MG63 (cell line): ENCODE measurements at places on chromosomes 13 and 19. TPM values are rescaled to one million over a fixed set of nuclear protein-coding genes. Genes with fewer than 3 reads are reported as not detected.

Gene ZNF611
- total RNA-seq: 5.3 and 5.5 TPM in 2 replicates

Gene C5AR2
- total RNA-seq: not detected in 2 replicates

Gene ZNF439
- 0.40 and 0.64 TPM in 2 replicates for total RNA-seq

Gene SOX1
- total RNA-seq: not detected in 2 replicates

Gene C19orf33
- total RNA-seq: not detected in 2 replicates

Gene NLRP9
- total RNA-seq: not detected in 2 replicates

Gene NMRK2
- not detected in 2 replicates for total RNA-seq

Gene FPR1
- total RNA-seq: not detected in 2 replicates

- DNase-seq: no peak
Observed at GRCh38 chr13:97582170-97582569, 148.2 kb downstream of the RAP2A start.

GRCh38 chr13:113471844-113472243, 18.6 kb upstream of the ADPRHL1 start:
- no peak for DNase-seq

- DNase-seq: no peak
Observed at GRCh38 chr13:80180740-80181355, 160.1 kb downstream of the SPRY2 start.

DNA sequence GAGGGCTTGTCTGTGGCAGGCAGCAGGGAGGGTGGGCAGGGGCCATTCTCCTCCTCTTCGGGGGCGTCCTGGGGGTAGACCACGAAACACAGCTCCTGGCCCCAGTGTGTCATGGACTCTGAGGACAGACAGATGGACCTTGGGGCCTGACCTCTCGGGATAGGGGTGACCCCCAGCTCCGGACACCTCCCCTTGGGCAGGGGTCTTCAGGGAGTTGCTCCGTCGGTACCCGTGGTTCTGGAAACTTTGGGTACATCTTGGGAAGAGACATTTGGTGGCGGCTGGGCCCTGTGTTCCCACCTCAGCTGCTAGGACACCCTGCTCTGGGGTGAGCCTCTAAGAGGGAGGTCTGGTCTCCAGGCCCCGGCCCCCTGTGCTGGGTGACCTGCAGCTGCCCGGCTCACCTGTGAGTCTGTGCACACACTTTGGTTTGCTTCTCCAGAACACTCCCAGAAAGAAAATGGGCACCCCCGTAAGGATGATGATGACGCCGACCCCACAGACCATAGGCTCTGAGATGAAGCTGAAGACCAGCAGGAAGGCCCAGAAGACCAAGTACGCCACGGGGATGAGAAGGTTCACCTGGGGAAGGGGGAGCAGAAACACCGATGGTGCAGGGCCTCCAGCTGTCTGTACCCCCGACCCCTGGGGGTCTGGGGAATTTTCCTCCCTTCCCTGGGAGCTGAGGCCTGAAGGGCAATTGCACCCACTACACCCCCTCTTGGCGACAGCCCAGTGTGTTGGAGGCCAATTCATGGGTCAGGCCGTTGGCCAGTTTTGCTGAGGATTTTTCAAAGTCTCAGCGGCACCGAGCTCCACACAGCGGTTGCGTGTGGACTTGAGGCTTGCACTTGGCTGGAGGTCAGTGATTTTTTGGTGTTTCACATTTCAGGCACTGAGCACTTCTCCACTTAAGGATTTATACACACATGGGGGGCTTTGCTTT, 15.0 kb downstream of the LRP3 start:
- DNase-seq: no peak

DNA sequence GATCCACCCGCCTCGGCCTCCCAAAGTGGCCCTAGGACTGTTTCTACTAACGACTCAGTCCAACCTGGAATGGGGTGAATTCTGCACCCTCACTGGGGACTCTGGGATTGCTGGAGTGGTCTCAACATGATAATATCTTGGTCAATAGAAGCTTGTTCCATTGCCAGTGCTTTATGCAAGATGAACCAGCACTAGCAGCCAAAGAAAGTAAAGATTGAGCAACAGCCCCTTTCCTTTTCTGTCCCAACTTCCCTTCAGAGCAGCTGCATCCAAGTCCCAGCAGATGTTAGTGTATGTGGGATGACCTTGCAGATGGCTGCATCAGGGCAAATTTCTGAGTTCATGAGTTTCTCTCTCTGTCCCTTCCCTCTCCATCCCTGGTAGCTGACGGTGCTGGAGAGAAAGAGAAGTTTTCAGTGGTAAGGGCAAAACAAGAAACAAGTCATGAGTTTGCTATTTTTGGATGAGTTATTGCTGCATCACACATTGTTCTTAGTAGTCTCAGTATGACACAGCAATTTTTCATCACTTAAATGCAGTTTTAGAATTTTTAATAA, 183.6 kb upstream of the EDNRB start:
- DNase-seq: peak; percentile 0

DNA sequence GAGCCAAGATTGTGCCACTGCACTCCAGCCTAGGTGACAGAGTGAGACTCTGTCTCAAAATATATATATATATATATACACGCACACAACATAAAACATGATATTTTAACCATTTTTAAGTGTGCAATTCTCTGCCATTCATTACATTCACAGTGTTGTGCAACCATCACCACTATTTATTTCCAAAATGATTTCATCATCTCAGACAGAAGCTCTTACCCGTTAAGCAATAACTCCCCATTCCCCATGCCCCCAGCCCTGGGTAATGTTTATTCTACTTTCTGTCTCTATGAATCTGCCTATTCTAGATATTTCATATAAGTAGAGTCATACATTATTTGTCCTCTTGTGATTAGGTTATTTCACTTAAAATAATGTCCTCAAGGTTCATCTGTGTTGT, 20.3 kb downstream of the WDR88 start:
- DNase-seq: no peak

- no peak for DNase-seq
Observed at GRCh38 chr13:81393721-81394120, 1052.8 kb upstream of the SPRY2 start.

- peak; percentile 0 for DNase-seq
Observed at GRCh38 chr13:67736646-67737420, 506.7 kb upstream of the PCDH9 start.

GRCh38 chr13:81771951-81772350, 1431.0 kb upstream of the SPRY2 start:
- DNase-seq: no peak

- DNase-seq: no peak
Observed at GRCh38 chr19:43672061-43672679, 2.2 kb upstream of the PLAUR start.

- no peak for DNase-seq
Observed at GRCh38 chr13:39888865-39889810, 233.7 kb downstream of the COG6 start.

DNA sequence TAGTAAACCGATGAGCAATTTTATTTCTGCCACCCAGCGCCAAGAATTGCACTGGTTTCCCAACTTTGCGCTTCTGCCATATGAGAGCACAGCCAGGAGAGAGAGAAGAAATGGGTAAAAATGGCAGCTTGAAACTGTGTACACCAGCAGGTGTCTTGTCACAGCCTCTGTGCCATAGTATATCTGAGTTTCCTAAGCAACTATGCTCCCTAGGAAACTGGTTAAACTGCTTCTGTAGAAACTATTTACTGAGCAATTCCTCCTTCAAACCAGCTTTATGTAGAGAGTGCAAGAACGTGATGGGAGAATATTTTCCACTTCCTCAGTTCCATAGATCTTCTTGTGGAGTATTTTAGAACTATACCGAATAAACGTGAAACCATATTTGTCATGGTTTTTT, 1361.3 kb downstream of the PCDH9 start:
- no peak for DNase-seq

DNA sequence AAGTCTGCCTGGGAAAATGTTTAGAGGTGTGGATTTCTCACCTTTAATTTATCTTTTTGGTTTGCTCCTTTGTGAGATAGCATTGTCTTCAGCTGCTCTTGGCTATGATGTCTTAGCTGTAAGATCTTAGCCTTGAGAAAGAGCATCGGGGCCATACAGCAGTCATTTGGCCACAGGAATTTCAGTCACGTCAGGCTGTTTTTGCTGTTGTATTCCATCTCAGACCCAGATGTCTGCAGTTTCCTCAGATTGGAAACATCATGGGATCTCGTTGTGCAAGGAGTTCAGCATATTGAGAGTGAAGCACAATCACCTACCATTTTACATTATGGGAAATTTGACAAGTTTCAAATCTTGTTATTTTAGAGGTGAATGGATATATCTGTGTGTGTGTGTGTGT, 89.3 kb upstream of the C1QTNF9B start:
- no peak for DNase-seq

GRCh38 chr19:17184371-17184841, 30.8 kb upstream of the USE1 start:
- no peak for DNase-seq

- DNase-seq: no peak
Observed at GRCh38 chr13:50131920-50132903, 117.0 kb downstream of the KCNRG start.

DNA sequence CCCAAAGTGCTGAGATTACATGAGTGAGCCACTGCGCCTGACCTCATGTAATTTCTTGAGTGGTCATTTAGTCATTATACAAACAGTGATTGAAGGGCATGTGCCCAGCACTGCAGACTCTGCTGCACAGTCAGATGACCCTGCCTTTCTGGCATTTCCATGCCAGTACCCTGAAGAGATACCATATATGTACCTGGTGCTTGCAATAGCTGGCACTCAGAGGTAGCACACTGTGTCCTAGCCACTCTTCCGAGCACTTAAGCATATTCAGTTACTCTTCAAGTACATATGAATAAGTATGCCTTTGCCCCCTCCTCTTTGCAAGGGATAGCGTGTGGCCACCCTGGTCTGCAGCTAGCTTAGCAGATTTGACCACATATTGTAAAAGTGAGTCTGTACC, 15.5 kb downstream of the STX10 start:
- DNase-seq: no peak

- DNase-seq: peak; percentile 86
Observed at GRCh38 chr13:30872685-30873461, 33.2 kb upstream of the MEDAG start.
